Activated T-cell treated with anti-CD3 and anti-CD28 coated beads for 24 hours (primary cell): ENCODE measurements at places on chromosomes 2 and 18.
A peak's percentile ranks its signal among the peaks of the same experiment; 100 is the strongest.

GRCh38 chr2:73134471-73134870 is 21.7 kb upstream of the RAB11FIP5 start:
- DNase-seq = no peak

GRCh38 chr18:36809590-36810381 is 19.0 kb downstream of the TPGS2 start:
- peak; percentile 21 for DNase-seq

DNA sequence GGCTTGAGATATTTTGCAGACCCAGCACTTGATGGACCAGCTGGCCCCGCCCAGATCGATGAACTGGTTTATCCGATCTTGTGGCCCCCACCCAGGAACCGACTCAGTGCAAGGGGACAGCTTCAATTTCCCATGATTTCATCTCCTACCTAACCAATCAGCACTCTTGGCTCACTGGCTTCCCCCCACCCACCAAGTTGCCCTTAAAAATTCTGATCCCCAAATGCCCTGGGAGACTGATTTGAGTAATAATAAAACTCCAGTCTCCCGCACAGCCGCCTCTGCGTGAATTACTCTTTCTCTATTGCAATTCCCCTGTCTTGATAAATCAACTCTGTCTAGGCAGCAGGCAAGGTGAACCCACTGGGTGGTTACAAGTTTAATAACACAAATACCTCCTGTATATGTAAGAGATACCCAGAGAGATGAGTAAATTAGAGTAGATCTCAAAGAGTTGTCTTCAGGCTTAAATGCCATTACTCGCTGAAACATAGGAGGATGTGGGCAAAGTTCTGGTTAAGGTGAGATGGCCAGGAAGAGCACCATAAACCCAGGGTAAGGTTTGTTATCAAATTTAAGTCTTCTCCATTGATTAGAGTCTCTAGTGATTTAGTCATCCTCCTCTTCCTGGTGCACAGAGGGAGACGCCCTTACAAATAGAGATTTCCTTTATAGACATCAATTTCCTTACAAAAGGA is 222.8 kb downstream of the ARL4C start:
- DNase-seq = no peak

DNA sequence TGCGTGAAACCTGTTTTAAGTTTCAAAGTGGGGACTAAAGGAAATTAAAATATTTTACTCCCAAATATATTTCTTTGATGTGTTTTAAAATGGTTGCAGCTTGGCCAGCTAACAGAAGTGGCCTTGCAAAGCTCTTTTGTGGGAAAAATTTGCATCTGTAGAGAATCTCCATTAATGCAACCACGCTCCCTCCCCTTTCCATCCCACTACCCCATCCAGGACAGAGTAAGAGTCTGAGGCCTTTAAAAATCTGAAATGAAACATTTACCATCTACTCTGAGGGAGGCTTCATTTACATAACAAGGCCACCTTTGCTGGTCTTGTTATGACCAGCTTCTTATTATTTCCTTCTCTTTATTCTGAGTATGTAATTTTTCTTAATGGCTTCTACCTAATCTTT is 63.5 kb downstream of the STAT4 start:
- DNase-seq = no peak

- no peak for DNase-seq
These were observed 131.2 kb downstream of the NUP35 start for GRCh38 chr2:183255411-183255810.

- no peak for DNase-seq
These were observed 12.8 kb downstream of the CKAP2L start for GRCh38 chr2:112751451-112752197.

DNA sequence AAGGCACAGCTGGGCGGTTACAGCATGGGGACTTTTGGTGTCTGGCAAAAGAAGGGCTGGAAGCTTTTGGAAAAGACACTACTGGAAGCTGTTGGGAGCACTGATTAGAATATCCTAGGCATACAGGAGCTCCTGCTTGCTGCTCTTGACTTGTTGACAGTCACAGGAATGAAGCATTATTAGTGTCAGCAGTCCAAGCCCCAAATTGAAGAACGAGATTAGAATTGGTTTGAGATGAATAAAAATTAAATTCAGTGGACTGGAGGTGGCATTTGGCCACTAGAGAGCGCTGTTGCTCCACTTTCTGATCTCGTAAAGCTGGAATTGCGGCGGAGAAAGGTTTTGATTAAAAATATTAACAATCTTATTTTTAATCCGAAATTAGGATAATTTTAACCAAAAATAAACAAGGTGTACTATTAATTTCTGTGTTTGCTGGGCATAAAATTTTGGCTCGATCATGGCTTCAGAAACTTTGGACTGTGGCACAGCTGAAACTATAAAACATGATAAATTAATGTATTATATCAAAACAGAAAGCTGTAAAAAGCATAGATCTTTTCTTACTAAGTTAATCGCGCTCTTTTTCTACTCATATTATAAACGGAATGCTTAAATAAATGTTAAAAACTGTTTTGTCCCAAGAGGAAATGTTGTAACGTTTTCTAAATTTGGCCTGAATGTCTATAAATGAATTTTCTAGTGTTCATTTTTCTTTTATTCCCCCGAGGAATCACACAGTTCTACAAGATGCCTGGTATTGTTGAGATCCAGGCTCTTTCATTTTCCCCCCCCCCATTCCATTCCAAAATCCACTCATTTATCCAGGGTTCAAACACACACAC is 2.4 kb upstream of the HOXD8 start:
- DNase-seq = peak; percentile 55

- no peak for DNase-seq
These were observed 18.1 kb upstream of the FZD5 start for GRCh38 chr2:207787800-207788199.

DNA sequence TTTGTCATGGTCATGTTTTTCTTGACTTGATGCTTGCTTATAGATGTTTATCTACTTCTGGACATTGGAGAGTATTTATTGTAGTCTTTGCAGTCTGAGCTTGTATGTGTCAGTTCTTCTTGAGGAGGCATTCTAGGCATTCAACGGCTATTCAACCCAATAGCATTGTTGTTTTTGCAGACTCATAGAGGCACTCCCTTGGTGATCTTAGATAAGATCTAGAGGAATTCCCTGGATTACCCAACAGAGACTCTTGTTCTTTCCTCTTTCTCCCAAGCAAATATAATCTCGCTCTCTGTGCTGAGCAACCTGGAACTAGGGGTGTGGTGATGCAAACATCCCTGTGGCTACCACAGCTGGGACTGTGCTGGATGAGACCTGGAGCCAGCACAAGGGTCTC is 40.4 kb downstream of the SYT4 start:
- DNase-seq = no peak

- no peak for DNase-seq
These were observed 567.1 kb upstream of the POU3F3 start for GRCh38 chr2:104286841-104287240.

DNA sequence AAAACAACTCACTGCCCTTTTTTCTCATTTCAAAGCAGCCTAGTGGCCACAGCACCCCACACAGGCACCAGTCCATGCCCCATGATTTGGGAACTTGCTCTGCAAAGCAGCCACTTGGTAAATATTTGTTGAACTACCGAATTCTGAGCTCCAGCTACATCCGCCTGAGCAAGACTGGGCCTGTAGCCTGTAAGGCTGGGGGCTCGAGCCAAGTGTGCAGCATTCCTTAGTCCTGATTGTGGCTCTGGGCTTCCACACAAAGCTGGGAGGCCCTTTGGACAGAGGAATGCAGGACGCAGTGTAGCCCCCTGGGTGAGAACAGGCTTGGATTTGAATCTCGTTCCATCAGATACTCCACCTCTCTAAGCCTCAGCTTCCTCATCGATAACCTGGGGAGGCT is 88.4 kb downstream of the ACTR2 start:
- no peak for DNase-seq

DNA sequence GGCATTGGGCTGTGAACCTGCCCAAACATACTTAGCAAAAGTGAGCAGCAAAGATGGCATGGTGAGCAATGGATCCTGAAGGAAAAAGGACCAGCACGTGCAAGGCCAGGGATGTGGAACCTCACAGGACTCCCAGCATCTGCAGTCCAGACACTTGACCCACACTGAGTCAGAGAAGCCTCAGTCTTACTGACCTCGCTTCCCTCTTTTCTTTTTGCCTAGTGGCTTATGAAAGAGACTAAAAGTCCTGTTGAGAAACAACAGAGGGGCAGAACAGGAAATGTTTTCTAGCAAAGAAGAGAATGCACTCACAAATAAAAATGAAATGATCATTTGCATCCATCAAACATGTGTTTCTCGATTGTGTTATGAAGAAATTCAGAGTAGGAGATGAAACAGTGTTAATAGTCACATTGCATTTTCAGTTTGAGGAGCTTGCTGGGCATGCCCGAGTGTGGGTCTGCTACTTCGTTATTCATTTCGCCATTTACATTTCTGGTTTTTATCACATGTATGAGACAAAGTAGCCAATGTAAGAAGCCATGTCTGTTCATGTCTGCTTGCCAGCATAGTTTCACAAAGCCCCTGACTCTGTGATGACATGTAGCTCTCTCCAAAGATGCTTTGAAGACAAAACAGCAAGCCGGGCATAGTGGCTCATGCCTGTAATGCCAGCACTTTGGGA is 118.4 kb downstream of the INO80D start:
- DNase-seq = no peak

- DNase-seq = no peak
These were observed 343.8 kb downstream of the EPHA4 start for GRCh38 chr2:221228214-221228769.

- no peak for DNase-seq
These were observed 16.6 kb downstream of the SNORC start for GRCh38 chr2:232886632-232887031.

DNA sequence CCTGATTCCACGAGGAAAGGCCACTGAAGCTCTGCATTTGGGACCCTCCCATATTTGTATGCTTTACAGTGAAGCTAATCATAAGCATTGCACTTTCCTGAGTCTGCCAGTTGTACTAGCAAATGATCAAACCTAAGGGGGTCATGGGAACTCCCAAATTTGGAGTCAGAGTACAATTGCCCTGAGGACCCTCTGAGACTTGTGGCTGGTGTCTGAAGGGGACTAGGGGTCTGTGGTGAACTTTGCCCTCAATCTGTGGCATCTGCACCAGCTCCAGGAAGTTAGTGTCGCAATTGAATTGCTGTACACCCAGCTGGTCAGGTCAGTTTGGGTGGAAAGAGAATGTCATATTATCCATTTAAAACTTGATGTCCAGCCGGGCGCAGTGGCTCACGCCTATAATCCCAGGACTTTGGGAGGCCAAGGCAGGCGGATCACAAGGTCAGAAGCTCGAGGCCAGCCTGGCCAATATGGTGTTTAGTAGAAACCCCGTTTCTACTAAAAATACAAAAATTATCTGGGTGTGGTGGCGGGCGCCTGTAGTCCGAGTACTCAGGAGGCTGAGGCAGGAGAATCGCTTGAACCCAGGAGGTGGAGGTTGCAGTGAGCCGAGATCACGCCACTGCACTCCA is 18.1 kb downstream of the SOWAHC start:
- no peak for DNase-seq

- no peak for DNase-seq
These were observed 308.3 kb upstream of the HS6ST1 start for GRCh38 chr2:128626760-128627511.

- DNase-seq = no peak
These were observed 175.2 kb upstream of the SPATS2L start for GRCh38 chr2:200131307-200131706.

DNA sequence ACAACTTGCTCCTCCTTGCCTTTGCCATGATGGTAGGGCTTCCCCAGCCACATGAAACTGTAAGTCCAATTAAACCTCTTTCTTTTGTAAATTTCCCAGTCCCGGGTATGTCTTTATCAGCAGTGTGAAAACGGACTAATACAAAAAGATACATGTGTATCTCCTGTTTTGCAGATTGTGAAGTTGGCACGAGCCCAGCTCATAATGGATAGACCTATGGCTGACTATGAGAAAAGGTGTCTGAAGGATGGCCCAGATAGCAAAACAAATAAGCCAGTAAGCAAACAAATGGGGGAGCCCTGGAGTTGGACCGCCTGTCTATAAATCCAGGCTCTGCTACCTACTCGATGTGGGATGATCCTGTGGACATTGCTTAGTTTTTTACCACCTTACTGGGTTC is 15.5 kb upstream of the PRKCE start:
- no peak for DNase-seq

GRCh38 chr2:221569871-221570270 is 2.2 kb downstream of the EPHA4 start:
- DNase-seq = no peak

GRCh38 chr2:42340045-42340937 is 20.7 kb downstream of the COX7A2L start:
- DNase-seq = no peak

DNA sequence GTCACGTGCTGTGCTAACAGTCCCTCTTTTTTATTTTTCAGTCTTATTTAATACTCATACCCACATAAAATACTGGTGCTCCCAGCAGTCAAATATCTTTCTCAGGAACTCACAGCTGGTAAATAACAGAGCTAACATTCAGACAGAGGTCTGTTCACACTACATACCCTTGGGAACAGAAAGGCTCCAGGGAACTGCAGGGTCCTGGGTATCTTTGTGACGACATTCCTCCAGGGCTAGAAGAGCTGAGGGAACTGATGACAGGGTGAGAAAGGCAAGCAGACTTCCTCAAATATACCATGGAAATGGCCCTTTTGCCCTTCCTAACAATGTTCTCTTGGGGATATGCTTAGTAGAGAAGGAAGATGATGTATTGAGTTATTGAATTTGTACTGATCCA is 19.3 kb downstream of the PDE6D start:
- DNase-seq = no peak

DNA sequence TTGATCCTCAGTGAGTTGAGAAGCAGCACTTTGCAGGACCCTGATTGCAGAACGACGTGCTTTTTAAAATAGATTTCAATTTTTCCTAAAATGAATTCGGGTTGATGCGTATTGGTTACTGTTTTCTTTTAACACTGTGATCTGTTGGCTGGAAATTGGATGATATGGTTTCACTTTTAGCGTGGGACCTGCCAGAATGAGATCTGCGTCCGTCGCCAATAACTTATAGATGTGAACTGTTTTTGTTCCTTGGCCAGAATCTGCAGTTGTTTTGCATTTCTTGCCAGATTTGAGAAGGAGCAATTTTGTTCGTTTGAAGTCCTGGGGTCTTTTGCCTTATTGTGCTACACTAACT is 703 bp downstream of the UGGT1 start:
- DNase-seq = peak; percentile 0

- no peak for DNase-seq
These were observed 1564.6 kb upstream of the NXPH2 start for GRCh38 chr2:140344838-140345237.

GRCh38 chr18:58861861-58862301 is 2.8 kb upstream of the ZNF532 start:
- DNase-seq = no peak

GRCh38 chr2:151952691-151953456 is 124.7 kb upstream of the ARL5A start:
- no peak for DNase-seq

- DNase-seq = no peak
These were observed 100.9 kb downstream of the SH3BP4 start for GRCh38 chr2:235052514-235053354.
